ENCODE measurements at places on chromosomes 1 and 21.

DNA sequence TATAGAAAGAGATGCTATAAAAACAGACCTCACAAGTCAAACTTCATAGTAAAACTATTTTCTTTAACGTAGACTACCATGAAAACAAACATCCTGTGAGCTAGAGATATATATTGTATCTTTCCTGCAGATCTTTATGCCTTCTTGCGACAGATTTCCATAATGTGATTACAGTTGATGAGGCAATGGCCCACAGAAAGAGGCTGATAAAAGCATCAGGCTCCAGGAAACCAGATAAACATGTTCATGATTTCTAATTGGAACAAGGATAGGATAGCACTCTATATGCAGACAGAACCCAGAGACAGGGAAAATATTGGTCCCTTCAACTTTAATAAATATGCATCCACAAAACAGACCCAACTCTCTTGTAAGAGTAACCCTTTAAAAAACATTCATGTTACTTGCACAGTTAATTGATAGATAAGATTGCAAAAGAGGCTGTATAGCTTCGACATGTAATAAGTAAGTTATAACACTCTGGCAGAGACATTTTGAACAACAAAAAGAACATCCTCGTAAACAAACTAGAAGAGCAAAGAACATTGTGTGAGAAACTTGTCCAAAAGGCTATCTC lies 329.4 kb downstream of the AGBL4 start:
- DNase-seq, result no peak

DNA sequence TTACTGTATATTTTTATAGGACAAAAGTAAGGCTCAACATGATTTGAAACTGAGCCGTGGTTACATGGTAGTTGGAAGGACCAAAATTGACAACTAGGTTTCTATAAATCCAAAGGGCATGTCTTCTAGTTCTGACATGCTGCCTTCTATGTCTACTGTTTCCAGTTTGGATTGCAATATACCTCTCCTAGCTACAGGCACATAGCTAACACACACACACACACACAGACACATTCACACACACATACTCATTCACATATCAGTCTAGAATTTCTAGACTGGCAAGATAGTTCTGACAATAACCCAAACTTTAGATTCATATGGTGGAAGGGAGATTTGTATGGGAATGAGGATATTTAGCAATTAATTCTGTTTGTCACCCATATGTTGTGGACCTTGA lies 544.8 kb upstream of the CAMK1G start:
- peak; percentile 37 for DNase-seq

DNA sequence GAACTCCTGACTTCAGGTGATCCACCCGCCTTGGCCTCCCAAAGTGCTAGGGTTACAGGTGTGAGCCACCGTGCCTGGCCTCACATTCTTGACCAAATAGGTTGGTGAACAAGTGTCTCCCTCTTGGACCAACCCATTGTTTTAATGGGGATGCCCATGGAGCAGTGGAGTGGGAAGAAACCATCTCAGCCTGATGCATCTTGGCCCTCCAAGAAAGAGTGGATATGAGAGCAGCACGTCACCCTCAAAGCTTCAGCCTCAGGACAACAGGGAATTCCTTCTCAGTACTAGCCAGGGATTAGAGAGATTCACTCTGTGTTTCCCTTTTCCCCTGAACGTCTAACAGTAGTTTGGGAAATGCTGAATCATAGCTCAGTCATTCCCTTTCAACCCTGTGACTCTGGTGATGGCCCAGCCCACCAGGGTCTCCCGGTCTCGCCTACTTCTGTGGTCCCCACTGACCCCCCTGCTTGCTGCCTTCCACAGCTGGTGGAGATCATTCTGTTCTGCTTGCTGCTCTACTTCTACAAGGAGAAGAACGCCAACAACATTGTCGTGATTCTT lies 37.4 kb downstream of the NIPAL3 start:
- no peak for DNase-seq

DNA sequence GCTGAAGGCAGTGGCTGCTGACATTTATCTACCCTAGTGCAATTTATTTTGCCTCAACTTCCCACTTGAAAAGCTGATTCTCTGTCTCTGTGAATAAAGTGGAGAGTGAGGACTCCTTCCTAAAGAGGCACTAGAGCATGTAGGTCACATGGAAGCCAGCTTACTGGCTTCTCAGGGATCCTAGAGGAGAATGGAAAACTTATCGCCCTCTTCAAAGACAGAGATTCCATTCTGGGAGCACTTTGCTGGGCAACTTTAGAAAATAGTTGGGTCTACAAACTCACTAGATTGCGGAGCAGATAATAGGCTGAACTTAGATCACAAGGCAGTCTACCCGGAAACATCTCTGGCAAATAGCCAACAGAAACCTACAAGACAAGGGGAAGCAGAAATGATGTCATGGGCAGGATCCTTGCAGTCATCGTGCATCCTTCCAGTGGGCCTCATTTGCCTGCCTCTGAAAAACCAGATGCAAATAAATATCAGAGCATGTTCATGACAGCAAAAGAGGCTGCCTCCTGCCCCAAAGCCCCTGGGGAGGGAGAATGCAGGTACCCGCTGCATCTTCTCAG lies 104.8 kb upstream of the BARHL2 start:
- DNase-seq, result peak; percentile 15

GRCh38 chr21:35381743-35382310 lies 332.7 kb upstream of the RUNX1 start:
- DNase-seq, result peak; percentile 25

DNA sequence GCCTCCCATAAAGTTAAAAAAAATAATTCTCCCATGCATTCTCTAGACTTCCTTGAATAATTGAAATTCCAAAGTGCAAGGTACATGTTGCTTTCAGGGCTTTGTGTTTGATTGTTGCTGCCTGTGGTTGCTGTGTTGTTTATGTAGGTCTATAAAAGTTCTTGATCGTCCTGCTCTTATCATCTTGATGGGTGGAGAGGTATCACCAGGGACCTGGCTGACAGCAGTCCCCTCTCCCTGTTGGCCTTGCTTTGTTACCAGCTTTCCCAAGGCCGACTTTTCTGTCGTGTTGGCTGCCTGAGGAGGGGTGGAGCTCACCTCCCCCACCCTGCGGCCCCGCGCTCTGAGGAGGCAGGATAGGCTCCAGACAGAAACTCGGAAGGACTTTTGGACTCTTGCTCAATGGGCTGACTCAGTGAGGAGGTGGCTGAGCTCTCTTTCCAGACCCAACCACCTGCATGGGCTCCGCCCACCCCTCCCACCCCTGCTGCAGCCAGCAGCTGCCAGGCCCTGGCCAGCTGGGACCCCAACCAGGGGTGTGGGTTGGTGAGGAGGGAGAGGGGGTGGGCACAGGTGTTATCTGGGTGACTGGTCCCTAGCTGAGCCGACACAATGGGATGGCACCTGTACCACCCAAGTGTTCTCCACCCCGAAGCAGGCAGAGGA lies 2.0 kb downstream of the INAVA start:
- DNase-seq, result peak; percentile 96

- DNase-seq, result peak; percentile 51
Measured at GRCh38 chr1:204858363-204858821, 12.3 kb upstream of the NFASC start.

GRCh38 chr1:237976331-237976730 lies 85.6 kb upstream of the ZP4 start:
- DNase-seq, result no peak

DNA sequence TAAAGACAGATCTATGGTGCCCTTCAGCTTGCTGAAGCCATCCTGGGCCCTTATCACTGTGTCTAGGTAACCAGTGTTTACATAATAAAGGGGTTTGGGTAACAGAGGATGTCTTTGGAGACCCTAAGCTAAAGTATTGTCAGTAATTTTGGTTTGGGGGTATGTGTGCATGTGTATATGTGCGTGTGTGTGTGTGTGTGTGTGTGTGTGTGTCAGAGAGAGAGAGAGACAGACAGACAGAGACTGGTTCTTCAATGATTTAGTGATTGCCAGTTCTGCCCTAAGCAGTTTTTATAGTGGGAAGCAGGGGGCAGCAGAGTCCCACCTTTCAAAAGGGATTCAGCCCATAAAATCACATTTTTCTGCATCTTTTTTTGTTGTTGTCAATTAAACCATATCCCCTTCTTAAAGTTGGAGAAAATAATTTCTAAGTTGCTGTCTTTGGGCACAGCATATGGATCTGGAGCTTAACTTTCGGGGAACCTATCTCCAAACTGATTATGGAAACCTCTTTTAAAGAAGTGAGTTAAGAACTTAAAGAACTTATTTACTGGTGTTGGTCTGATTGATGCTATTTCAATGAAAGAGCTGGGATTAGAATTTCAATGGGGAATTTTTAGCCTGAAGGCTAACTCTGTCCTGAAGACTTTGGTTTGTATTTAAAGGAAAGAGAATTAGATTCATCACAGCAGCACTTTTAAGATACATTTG lies 51.1 kb downstream of the ZNF326 start:
- DNase-seq, result peak; percentile 30

DNA sequence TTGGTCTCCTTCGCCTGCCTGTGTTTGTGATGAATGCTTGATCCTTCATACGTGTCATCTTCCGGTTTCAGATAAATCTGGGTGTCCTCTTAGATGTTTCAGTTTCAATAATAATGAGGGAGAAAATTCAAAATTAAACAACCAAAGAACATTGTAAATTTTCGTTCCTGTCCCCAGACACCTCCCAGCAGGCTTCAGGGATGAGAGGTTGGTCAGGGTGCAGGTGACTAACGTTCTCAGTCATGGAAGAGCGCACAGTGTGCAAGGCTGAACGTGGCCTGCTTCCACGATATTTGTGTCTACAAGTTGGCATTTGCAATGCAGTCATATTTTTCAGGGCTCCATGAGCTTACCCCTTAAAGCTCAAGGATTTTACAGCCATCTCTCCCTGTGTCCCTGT lies 147.1 kb upstream of the ARHGEF16 start:
- DNase-seq, result peak; percentile 75

DNA sequence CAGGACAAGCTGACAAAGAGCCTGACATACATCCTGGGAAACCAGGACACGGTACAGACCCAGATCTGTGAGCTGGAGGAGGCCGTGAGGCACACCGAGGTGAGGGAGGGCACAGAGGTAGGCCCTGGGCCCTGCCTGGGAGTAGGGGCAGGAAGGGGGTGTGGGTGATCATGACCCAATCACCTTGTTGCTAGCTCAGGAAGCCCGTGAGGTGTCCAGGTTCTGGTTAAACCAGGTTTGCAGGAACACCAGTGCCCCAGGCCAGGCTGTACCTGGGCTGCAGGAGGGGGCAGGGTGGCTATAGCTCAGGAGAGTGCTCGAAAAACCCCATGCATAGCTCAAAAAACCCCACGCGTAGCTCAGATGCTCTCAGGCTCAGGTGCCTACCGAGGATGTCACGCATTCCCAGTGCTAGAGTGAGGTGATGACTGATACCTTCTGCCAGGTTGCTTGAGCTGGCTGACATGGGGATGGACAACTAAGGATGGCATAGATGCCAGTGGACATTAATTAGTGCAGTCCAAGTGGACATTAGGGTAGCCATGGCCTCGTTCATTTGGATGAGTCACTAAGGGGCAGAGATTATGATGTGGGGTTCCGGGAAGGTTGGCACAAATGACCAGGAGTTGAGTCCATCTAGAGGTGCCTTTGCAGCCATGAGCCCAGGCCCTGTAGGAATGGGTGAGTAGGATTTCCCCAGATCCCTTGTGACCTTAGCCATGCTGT lies 3.7 kb downstream of the TRIM46 start:
- no peak for DNase-seq

- DNase-seq, result no peak
Measured at GRCh38 chr1:14788080-14788479, 189.6 kb downstream of the KAZN start.

GRCh38 chr1:229297746-229298145 lies 26.8 kb downstream of the RAB4A start:
- no peak for DNase-seq

DNA sequence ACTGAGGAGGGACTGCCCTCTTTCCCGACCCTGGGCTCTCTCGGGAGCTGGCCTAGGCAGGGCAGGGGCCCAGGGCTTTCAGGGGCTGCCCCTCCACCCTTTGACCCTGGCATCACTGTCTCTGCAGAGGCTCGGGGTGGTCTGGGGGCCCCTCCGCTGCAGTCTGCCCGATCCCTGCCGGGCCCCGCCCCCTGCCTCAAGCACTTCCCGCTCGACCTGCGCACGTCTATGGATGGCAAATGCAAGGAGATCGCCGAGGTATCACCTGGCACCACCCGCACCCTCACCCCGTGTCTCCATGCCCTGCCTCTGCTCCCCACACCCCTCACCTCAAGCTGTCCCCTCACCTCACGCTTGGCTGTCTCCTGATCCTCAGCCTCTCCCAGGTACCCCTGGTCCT lies 5.5 kb downstream of the AMPD2 start:
- no peak for DNase-seq

DNA sequence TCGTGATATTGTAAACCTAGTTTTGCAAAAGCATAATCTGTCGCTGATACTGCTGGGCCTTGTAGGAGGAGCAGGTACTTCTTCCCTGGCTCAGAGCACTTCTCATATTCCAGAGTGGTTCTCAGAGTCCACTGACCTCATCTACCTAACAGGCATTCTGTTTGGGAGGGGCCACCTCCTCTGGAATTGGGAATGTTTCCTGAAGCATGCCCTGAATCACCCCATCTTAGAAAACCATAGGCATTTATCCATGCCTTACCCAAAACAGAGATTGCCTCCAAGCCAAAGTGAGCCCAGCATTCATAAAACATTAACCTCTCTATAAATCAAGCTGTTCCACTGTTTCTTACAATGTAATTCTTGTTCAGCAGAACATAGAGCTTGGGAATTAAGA lies 35.1 kb downstream of the SLC44A3 start:
- DNase-seq, result peak; percentile 92

DNA sequence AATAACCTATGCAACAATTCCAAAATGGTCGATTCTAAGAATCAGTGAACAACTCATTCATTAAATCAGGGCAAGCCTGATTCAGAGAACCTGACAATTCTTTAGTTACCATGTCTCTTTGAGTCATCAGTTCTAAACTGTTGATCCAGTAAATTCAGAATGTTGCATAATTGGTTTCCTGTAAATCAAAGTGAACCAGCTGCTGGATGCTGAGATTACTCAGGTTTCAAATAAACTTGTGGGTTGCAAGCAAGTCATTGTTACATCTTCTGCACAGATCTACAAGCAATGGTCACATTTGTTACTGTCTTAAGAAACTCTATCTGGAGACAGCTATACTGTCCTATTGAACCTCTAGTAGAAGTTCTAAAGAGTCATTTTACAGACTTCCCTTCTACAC lies 16.5 kb downstream of the PLA2G2D start:
- DNase-seq, result peak; percentile 63

Data from kidney tubule cell (primary cell).